ENCODE measurements at places on chromosomes 5 and 9. TPM values are rescaled to one million over a fixed set of nuclear protein-coding genes. Genes with fewer than 3 reads are reported as not detected.

- no peaks in the 10 kb centered on the region for H3K27me3 ChIP-seq
- no peak for DNase-seq
- no peaks in the 10 kb centered on the region for H3K36me3 ChIP-seq
- no peak overlapping the region for H3K4me3 ChIP-seq
Observed at GRCh38 chr5:19685473-19685872, 302.5 kb downstream of the CDH18 start.

DNA sequence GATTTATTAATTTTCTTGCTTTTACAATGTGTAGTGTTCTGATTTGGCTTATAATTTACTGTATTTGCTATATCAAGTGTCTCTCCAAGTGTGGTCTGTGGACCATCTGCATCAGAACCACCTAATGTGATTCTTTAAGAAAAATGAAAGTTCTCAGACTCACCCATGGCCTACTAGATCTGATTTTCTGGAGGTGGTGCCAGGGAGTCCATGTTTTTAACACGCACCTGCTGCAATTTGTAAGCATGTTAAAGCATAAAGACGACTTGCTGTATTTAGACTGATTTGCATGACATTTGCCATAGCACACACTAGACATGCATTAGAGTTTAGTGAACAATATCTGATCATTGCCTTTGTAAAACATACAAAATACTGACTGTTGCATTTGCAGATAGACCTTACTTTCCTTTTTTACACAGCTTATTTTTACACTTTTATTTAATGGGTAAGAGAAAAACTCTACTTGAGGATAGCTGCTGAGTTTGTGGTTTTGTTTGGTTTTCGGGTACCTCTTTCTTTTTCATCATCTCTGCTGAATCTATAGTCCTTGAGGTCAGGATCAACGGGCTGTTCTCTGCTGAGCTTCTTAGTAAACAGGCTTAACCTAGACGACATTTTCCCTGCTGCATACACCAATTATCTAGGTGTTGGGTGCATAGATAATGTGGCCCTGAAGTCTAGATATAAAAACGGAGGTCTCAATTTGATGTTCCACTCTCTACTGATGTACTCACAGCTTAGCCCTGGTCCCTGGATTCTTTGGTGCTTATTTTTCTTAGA, 138.0 kb upstream of the ZNF366 start:
- no peak for DNase-seq
- H3K36me3 ChIP-seq, result no peaks in the 10 kb centered on the region
- no peak overlapping the region for H3K27ac ChIP-seq
- H3K4me1 ChIP-seq, result no peaks in the 10 kb centered on the region
- peaks cover 13% of the 10 kb centered on the region for H3K27me3 ChIP-seq

DNA sequence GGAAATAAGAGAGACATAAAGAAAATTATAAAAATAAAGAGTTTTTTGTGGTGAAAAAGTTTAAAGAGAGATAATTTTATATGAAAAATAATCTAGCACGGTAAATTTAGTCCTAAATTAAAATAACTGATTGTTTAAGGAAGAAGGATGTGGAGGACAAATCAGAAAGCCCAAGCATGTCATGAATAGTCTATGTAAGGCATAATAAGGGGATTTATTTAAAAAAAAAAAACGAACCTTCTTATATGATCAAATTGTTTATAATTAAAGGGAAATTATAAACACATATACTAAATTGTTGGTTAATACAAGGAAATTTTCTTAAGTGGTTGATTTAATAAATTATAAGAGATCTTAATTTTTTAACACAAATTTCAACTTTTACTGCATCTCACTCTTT, 551.8 kb upstream of the TYRP1 start:
- no peak overlapping the region for H3K27ac ChIP-seq
- H3K4me1 ChIP-seq, result no peaks in the 10 kb centered on the region
- no peaks in the 10 kb centered on the region for H3K27me3 ChIP-seq
- no peak for DNase-seq
- H3K36me3 ChIP-seq, result no peaks in the 10 kb centered on the region

DNA sequence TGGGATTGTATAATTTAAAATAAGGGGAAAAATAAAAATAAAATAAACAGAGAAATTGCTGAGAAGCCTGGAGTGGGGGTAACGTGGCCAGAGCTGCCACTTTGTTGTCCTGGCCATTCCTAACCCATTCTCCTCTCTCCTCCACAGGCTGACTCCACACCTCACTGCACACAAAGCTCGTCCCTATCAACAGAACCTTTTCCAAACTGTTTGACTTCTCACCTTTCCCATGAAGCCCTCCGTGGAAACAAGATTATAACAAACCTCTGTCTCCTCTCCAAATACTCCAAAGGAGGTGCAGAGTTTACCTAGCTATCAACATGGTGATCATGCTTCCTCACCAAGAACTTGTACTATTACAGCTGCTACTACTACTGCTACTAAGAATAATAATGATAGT, 151.1 kb downstream of the GLIS3 start:
- peak overlapping the region; percentile 61 for H3K27ac ChIP-seq
- peaks cover 53% of the 10 kb centered on the region for H3K4me1 ChIP-seq
- DNase-seq, result no peak
- peaks cover 6% of the 10 kb centered on the region for H3K36me3 ChIP-seq
- peak overlapping the region; percentile 29 for H3K4me3 ChIP-seq
- H3K27me3 ChIP-seq, result no peaks in the 10 kb centered on the region

DNA sequence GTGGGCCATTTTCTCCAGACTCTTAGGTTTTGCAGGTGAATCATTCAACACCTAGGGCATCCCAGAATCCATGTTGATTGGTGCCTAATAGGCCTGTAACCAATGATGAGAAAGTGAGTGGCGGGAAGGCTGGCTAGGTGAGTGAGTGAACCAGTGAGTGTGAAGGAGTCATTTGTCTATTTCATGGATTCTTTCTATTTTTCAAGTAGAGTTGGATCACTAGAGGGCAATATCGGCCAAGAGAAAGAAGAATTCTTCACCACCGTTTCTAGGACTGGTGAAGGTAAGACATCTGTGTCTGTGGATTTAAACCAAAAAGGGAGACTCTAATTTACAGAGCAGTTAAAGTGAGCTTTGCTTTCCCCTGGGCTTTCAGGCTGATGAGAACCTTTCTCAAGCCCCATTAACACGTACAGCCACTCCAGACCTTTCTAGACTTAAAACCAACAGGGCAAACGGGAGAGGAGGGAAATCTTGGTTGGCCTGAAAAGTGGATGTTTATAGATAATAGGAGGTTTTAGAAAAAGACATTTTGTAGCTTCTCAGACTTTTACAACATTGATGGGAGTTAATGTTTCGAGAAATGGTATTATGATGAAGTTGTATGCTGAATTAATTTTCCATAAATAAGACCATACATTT, 114.3 kb upstream of the IL12B start:
- peaks cover 1% of the 10 kb centered on the region for H3K27me3 ChIP-seq
- H3K27ac ChIP-seq, result no peak overlapping the region
- H3K36me3 ChIP-seq, result no peaks in the 10 kb centered on the region
- H3K4me1 ChIP-seq, result peaks cover 21% of the 10 kb centered on the region
- no peak overlapping the region for H3K4me3 ChIP-seq

DNA sequence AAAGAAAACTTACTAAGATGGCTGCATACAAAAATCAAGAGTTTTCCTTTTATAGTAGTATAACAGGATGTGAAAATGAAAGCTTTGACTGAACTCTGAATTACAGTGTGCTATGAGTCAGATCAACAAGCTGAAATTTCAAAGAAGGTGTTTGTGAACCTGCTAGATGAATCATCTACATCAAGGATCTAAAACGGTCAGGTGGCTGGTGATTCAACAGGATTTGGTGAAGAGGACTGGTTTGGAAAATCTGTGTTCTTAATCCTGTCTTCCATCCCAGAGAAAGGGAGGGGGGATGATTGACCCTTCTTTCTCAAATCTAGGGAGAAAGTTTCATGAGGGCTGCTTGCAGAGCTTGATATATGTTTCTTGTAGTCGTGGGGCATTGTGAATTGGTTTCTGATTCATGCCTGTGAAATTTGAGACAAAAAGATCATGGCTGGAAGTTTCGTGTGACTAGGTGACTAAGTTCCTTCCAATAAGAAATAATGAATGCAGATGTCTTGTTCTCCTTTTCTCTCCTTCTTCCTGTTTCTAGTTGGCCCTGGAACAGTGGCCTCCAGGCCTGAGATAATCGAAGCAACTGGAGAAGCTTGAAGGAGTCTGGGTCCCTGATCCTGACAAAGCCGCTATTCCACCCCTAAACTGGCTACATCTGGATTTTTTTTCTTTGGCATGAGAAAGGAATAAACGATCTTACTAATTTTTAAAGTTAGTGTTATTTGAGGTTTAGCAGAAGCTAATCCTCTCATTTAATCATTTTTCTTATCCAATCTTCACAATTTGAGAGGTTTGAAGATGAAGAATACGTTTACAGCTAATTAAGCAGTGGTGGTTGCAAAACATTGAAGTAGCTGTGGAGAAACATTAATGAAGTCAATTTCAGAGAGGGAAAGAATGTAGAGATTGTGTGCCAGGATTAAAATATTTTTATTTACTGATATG, 67.2 kb downstream of the MRPS30 start:
- peak overlapping the region; percentile 43 for H3K4me3 ChIP-seq
- H3K4me1 ChIP-seq, result peaks cover 18% of the 10 kb centered on the region
- DNase-seq, result peak; percentile 56
- H3K27me3 ChIP-seq, result no peaks in the 10 kb centered on the region
- peaks cover 34% of the 10 kb centered on the region for H3K36me3 ChIP-seq

Gene MORN5
- not detected for total RNA-seq

GRCh38 chr5:82174128-82174918, 103.8 kb downstream of the RPS23 start:
- no peaks in the 10 kb centered on the region for H3K4me1 ChIP-seq
- no peak overlapping the region for H3K4me3 ChIP-seq
- H3K36me3 ChIP-seq, result no peaks in the 10 kb centered on the region
- DNase-seq, result peak; percentile 86
- H3K27ac ChIP-seq, result no peak overlapping the region
- H3K27me3 ChIP-seq, result no peaks in the 10 kb centered on the region

DNA sequence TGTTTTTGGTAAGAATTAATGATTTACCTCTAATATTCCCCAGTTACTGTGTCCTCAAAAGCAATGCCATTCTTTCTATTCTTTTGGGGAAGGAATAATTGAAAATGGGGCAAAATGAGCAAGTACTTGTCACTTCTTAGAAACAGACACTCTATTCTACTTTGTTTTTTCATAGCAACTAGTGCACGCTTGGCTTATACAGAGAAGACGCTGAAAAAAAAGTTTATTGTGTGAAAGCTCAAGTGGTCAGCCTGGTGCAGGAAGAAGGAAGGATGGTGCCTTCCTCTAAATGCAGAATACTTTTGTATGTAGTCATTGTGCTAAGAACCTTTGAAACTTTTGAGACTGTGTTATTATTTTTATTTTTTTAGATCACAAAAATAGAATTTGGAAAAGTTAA, 29.6 kb downstream of the ANKDD1B start:
- H3K27me3 ChIP-seq, result no peaks in the 10 kb centered on the region
- H3K27ac ChIP-seq, result peak overlapping the region; percentile 70
- H3K4me3 ChIP-seq, result no peak overlapping the region
- H3K4me1 ChIP-seq, result peaks cover 10% of the 10 kb centered on the region
- DNase-seq, result no peak

DNA sequence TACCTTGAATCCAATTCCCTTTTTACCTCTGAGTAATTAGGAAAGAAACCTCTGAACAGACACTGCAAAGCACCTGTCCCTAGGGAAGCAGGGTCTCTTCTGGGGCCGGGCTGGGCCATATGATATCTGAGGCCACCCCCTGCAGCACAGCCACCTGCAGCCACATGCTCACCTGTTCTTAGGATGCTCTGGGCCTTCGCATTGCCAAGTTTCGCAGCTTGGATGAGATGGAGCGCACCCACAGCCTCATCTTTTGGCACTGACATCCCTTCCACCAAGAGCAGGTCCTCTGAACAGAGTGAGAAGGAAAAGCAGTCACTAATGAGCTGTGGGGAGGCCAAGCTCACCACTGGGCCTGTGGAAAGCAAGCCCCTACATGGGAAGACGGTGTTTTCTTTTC, 27.3 kb downstream of the CLTA start:
- no peaks in the 10 kb centered on the region for H3K4me1 ChIP-seq
- no peak for DNase-seq
- H3K4me3 ChIP-seq, result no peak overlapping the region
- H3K36me3 ChIP-seq, result peaks cover 44% of the 10 kb centered on the region

- no peaks in the 10 kb centered on the region for H3K36me3 ChIP-seq
- peaks cover 16% of the 10 kb centered on the region for H3K4me1 ChIP-seq
- DNase-seq, result peak; percentile 58
Observed at GRCh38 chr5:154729613-154730012, 25.6 kb upstream of the LARP1 start.

DNA sequence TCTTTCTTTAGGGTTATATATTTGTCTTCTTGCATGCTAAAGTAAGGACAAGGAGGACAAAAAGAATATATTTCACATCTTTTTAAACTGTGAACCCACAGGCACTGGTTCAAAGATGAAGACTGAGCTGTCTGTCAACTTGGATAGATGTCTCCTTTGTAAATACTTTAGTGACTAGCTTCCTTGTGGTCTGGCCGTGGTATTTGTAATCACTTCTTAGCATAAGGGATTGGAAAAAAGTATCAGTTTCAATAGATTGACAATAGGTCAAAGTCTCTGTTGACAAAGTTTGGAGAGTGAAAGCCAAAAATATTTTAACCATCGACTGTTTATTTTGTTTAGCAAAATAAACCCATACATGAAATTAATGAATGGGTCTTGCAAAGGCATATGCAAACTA, 91.4 kb downstream of the TMEM167A start:
- peaks cover 15% of the 10 kb centered on the region for H3K4me1 ChIP-seq
- DNase-seq, result no peak
- H3K27ac ChIP-seq, result no peak overlapping the region

DNA sequence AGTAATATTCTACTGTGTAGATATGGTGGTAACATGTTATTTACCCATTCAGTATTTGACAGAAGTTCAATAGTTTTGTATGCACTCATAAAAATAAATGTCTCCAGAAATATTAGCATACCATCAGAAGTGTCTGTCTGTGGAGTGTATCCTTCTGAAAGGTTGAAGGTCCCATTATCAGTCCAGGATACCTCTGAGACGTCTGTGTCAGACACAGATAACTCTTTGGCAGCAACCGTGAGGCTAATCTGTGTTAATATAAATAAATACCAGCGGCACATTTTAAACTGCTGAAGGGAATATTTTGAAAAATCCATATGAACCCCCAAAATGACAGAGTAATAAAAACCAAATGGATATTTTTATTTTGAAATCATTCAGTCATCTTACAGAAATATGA, 11.9 kb upstream of the ZNF622 start:
- no peaks in the 10 kb centered on the region for H3K4me1 ChIP-seq
- H3K27me3 ChIP-seq, result no peaks in the 10 kb centered on the region
- no peak overlapping the region for H3K4me3 ChIP-seq
- no peaks in the 10 kb centered on the region for H3K36me3 ChIP-seq

GRCh38 chr5:121377461-121377860, 474.2 kb upstream of the FTMT start:
- H3K27me3 ChIP-seq, result no peaks in the 10 kb centered on the region
- H3K4me3 ChIP-seq, result no peak overlapping the region
- H3K27ac ChIP-seq, result no peak overlapping the region
- no peaks in the 10 kb centered on the region for H3K36me3 ChIP-seq
- no peak for DNase-seq

Gene LECT2
- total RNA-seq, result not detected

DNA sequence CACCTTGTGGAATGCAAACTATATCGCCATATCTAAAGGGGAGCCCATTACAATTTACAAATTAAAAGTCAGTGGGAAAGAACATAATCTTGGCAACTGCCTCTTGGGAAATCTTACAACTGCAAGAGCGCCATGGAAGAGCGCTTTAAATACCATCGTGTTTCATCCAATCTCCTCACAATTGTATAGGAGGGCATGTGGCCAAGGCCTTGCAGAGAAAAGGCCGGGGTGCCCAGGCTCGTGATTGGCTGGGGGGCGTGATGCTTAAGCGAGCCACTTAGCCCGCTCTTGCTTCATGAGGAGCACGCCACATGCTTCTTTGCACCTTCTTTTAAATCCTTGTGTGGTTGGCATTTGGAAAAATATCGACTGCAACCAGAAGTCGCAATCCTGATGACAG, 69.8 kb upstream of the NFIB start:
- H3K36me3 ChIP-seq, result no peaks in the 10 kb centered on the region
- no peak overlapping the region for H3K27ac ChIP-seq
- no peaks in the 10 kb centered on the region for H3K4me1 ChIP-seq
- H3K27me3 ChIP-seq, result no peaks in the 10 kb centered on the region
- H3K4me3 ChIP-seq, result no peak overlapping the region
